ENCODE measurements at places on chromosomes 3 and 15.

DNA sequence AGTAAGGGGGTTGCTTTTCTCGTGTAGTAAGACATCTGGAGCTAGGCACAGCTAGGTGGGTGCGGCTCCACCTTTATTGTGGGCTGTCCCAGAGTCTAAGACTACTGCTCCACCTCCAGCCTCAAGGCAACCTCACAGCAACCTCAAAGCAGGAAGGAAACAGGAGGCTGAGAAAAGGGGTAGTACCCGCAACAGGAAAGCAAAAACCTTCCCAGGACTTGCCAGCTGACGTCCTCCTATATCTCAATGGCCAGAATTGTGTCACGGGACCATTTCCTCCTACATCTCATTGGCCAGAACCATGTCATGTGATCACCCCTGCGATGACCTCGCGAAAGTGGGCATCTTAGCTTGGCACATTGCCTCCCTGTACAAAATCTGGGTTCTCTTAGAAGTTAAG, 4.3 kb upstream of the GPR160 start:
- no peak for DNase-seq

GRCh38 chr3:187188931-187189330, 8.4 kb upstream of the RTP1 start:
- DNase-seq = no peak

DNA sequence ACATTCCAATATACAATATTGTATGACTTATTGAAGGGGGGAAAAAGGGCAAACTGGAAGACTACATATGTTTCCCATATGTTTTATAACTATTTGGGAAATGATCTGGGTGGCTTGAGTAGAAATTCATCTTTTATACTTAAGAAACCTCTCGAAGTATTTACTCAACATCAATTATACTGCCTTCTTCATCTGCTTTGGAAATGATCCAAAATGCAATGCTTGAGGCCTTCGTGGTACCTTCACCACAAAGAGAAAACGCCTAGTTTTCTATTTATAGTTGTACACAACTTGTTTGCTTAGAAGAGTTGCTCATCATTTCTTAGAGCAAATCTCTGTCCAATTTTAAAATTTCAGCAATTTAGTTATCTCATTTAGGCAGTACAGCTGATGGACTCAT, 18.8 kb downstream of the ACKR4 start:
- DNase-seq = no peak

DNA sequence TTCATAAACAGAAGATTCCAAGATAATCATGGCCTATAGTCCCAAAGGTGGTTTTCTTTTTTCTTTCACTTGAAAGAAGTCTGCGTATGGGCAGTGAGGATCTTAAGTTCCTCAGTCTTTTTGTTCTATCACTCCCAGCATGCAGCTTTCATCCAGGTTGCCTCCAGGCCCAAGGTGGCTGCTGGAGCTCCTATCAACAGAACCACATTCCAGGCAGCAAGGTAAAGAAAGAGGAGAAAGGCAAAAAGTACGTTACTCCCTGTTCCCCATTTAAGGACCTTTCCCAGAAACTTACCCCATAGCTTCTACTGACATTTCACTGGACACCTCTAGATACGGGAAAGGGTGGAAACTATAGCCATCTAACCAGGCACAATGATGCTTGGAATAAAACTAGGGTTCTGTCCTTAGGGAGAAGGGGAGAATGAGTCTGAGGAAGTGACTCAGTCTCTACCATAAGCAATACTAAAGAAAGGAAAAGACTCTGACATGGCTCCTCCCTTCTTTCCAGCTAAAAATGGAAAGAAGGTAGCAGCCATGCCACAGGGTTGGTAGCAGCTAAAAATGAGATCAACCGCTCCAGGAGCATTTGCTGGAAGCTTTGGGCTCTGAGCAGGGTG, 313.9 kb upstream of the NR2E3 start:
- no peak for DNase-seq

GRCh38 chr3:49747792-49748480, 24.2 kb upstream of the GMPPB start:
- DNase-seq = no peak

DNA sequence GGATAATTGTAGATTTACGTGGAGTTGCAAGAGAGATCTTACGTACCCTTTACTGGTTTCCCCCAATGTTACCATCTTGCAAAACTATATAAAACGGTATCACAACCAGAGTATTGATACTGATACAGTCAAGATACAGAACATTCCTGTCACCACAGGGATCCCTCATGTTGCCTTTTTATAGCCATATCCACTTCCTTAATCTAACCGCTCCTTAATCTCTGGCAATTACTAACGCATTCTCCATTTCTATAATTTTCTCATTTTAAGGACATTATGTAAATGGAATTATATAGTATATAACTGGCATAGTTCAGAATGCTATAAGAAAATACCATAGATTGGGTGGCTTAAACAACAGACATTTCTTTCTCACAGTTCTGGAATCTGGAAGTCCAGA, 61.1 kb downstream of the SEC22A start:
- DNase-seq = no peak

- no peak for DNase-seq
Measured at GRCh38 chr15:31585240-31585639, 258.6 kb downstream of the KLF13 start.

- DNase-seq = no peak
Measured at GRCh38 chr3:185594073-185594472, 8.0 kb downstream of the SENP2 start.

GRCh38 chr3:123272547-123272946, 70.8 kb downstream of the SEC22A start:
- DNase-seq = no peak
